HFF-Myc (cell line): ENCODE measurements at places on chromosomes 1 and 21.

DNA sequence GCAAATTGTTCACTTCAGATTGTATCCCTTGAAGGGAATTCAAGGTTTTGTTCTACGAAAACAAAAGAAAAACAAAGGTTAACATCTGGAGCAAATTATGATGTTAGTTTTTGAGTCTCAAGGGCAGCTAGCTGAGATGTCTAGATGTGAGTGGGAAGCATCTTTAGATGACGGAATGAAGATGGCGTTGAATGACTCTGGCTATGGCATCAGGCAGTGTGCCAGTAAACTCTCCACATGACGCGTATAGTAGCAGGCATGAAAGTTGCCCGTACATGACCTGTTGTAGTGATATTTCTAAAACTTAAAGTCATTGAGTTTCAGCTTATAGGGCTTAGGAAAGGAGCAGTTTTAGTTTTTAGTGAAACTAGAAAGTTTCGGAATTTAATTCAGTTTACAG lies 12.3 kb upstream of the SDC3 start:
- no peak for DNase-seq

DNA sequence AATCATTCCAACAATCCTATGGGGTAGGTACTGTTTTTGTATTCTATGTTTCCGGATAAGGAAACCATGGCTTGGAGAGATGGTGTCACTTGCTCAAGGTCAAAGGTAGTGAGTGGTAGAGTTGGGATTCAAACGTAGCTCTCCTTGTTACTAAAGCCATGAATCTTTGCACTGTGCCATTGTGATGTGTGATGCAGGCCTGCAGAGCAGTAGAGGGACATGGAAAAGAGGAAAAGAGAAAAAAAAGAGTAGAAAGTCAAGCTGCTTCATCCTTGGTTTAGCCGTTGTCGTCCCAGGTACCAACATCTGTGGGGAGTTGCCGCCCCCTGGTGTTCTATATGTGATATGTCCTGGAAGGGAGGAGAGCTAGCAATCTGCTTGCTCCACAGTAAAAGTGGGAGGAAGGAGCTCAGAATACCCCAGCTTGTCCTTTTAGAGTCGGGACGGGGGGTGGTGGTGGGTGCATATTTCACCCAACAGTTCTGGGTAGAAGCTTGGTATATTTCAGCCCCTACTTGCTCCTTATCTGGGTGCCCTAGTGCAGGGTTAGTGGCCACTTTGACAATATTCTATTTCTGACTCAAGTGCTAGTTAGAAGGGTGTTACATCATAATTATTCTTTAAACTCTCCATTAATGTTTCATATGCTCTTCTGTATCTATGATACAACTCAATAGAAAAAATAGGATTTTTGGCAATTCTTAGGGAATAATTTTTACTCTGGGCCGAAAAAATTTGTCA lies 98.4 kb downstream of the EBNA1BP2 start:
- DNase-seq = peak; percentile 54

DNA sequence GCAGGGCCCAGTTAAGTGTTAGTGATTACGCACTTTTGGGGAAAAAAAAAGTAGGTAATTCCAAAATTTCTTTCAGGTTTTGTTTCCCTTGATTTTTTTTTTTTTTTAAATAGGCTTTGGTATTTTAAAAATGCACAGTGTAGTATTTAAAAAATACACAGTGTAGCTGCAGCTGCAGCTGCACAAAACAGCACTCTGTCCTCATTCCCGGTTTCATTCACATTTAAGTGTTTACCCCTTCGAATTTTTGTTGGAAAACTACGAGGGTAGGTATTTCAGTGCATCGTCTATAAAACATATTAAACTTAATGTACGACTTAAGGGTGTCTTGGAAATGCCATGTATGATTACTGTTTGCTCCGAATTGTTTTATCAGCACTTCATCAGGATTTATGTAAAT lies 3.4 kb downstream of the NEK7 start:
- no peak for DNase-seq

GRCh38 chr21:32393677-32394001 lies 827 bp upstream of the URB1 start:
- DNase-seq = no peak

DNA sequence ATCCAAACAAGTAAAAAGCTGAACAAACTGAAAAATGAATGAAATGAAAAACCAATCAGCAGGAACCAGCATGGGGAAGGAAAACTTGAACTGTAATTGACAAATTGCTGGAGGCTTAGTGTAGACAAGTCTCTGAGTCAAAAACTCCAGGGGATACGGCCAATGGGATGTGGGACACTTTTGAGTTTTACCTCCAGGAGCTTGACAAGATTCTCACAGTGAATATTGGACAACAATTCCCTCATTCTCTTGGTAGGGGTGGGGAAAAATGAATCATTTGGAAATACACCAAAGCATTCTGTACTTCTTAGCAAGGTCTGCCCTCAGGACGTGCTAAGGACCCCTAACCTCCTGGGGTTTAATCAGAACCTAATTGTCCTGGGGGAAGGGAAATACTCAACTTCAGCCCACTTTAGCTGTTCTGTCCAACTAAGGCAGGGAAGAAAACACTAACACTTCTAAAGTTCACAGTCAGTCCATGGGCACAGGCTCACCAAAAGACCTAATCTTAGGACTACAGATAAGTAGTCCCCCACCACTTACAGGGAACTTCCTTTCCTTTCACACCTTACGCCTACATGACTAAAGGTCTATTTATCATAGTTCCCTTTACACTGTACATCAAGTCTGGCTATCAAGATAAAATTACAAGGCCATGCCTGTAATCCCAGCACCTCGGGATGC lies 60.7 kb upstream of the CDC42BPA start:
- DNase-seq = no peak

GRCh38 chr1:114745291-114745690 lies 12.5 kb downstream of the CSDE1 start:
- no peak for DNase-seq

DNA sequence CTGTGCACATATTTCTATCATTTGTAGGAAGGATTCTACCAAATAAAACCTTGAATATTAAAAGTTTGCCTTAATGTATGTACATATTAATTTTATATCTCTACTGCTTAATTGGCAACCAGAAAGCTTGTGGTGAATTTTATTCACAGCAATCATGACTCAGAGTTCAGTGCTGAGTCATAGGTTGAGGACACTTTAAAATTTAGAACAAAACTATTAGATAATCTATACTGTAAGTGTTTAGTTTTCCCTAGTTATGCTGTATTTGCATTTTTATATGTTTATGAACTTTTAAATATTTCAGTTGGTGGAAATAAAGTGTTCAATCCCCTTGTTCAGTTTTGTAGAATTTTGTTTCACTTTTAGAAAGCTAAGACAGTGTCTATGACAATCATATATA lies 841.5 kb downstream of the KCNT2 start:
- no peak for DNase-seq

- no peak for DNase-seq
Observed at GRCh38 chr1:150273311-150273710, 721 bp downstream of the C1orf54 start.

GRCh38 chr1:12566484-12567287 lies 51.3 kb downstream of the DHRS3 start:
- DNase-seq = no peak

GRCh38 chr1:195965036-195965435 lies 643.2 kb downstream of the KCNT2 start:
- DNase-seq = no peak

DNA sequence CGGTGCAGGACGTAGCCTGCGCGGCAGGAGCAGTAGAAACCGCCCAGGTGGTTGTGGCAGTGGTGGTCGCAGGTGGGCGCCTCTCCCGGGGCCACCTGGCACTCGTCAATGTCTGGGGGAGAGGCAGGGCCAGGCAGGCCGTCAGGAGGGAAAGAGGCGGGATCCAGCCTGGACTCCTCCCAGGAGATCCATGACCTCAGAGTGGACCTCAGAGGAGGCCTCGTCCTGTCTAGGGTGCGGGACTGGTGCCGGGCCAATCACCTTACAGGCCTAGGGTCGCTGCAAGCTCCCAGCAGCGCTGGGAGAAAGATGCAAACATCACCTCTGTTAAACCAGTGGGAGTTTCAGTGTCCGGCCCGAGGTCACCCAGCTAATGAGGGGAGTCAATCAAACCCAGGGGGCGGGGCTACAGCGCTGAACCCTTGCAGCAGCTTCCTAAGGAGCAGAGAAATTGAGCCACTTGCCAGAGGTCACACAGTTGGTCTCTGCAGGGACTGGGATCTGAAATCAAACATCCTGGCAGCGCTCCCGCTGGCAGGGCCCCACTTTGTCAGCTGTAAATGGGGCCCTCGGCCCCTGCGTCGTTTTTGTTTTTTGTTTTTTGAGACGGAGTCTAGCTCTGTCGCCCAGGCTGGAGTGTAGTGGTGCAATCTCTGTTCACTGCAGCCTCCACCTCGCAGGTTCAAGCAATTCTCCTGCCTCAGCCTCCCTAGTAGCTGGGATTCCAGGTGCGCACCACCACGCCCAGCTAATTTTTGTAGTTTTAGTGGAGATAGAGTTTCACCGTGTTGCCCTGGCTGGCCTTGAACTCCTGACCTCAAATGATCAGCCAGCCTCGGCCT lies 1.4 kb downstream of the MASP2 start:
- no peak for DNase-seq

GRCh38 chr1:209884249-209884648 lies 53.8 kb upstream of the SYT14 start:
- DNase-seq = no peak
